ENCODE measurements at places on chromosomes 4 and X.

DNA sequence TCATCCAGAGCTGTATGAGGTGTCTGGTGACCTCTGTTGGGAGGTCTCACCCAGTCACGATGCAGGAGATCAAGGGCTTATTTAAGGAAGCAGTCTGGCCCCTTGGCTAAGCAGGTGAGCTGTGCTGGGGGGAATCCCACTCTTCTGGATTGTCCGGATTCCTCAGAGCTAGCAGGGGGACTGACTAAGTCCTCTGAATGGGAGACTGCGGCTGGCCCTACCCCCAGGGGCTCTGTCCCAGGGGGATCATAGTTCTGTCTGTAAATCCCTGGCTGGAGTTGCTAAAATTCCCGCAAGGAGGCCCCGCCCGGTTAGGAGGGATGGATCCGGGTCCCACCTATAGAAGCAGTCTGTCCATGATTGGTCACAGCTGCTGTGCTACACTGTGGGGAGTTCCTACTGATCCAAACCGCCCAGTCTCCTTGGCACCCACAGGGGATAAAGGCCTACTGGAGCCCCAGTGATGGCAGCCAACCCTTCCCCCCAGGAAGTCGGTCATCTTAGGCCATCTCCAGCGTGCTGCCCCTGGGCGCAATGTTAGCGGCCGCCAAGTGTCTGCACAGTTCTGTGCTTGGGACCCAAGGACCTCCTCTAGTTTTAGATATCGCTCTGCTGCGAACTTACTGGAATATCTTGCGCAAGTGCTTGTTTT is 118.2 kb upstream of the KLF8 start:
- no peak for DNase-seq

GRCh38 chr4:168619266-168619631 is 122.4 kb downstream of the PALLD start:
- DNase-seq = no peak

- DNase-seq = no peak
Measured at GRCh38 chr4:1713003-1713851, 1.1 kb upstream of the SLBP start.

DNA sequence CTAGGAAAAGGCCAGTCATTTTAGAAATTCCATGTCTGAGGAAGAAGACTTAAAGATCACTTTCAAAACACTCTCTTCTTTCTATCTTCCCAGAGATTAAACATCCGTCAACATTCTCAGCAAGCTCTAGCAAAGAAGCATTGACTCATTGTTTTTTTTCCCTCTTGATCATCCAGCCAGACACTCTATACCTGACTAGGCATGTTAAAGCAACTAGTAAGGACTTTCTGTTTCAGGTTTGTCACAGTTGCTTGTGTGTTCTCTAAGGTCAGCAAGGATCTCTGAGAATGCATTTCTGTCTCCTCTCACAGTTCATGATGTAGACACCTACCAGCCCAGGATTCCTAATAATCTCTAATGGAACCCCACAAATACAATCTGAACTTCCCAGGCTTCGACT is 112.2 kb downstream of the IL13RA2 start:
- no peak for DNase-seq

DNA sequence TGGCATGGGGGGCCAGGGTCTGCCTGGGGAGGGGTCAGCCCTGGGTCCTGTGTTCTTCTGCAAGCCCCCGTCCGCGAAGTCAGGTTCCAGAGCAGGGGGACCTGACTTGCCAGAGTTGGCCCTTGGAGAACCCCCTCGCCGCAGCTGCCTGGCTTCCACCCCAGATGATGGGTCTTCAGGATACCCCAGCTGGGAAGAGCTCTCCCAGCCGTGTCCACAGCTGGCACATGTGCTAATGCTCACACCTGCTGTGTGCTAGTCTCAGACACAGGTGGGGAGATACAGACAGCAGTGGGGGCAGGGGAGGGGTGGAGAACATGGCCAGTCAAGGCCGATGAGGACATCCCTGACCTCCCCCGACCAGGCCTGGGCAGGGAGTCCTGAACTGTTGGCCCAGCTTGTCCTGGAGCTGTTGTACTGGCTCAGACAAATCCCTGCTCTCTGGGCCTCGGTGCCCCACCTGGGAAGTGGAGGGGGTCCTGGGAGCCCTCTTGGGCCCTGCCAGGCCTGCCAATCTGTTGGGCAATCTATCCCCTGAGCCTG is 3.5 kb downstream of the ADRA2C start:
- DNase-seq = no peak

- no peak for DNase-seq
Measured at GRCh38 chr4:39657465-39657864, 18.8 kb upstream of the SMIM14 start.

GRCh38 chrX:131826572-131826971 is 196.5 kb upstream of the STK26 start:
- DNase-seq = no peak

DNA sequence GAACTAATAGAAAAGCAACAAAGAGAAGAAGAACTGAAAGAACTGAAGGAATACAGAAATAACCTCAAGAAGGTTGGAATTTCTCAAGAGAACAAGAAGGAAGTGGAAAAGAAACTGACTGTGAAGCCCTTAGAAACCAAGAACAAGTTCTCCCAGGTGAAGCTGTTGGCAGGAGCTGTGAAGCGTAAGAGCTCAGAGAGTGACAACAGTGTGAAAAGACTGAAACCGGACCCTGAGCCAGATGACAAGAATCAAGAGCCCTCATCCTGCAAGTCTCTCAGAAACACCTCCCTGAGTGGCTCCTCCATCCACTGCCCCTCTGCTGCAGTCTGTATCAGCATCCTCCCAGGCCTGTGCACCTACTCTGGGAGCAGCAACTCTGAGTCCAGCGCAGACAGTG is 8.4 kb upstream of the FHDC1 start:
- no peak for DNase-seq

- no peak for DNase-seq
Measured at GRCh38 chr4:6991771-6992557, 51.2 kb upstream of the TADA2B start.

DNA sequence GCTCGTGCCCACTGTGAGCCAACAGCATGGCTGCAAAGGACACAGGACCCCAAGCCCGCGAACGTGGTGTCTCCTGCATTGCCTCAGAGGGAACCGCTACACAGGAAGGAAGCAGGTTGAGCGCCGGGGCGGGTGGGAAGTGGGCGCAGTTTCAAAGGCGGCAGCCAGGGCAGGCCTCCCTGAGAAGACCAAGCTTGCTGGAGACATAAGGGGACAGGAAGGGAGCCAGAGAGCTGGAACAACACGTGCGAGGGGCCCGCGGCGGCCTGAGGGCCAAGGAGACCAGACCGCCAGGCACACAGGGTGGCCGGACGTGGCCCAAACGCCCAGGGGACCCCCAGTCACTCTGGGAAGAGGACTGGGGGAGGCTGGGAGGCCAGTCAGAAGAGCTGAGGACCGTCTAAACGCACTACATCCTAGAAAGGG is 32.0 kb downstream of the CTBP1 start:
- DNase-seq = peak; percentile 56

DNA sequence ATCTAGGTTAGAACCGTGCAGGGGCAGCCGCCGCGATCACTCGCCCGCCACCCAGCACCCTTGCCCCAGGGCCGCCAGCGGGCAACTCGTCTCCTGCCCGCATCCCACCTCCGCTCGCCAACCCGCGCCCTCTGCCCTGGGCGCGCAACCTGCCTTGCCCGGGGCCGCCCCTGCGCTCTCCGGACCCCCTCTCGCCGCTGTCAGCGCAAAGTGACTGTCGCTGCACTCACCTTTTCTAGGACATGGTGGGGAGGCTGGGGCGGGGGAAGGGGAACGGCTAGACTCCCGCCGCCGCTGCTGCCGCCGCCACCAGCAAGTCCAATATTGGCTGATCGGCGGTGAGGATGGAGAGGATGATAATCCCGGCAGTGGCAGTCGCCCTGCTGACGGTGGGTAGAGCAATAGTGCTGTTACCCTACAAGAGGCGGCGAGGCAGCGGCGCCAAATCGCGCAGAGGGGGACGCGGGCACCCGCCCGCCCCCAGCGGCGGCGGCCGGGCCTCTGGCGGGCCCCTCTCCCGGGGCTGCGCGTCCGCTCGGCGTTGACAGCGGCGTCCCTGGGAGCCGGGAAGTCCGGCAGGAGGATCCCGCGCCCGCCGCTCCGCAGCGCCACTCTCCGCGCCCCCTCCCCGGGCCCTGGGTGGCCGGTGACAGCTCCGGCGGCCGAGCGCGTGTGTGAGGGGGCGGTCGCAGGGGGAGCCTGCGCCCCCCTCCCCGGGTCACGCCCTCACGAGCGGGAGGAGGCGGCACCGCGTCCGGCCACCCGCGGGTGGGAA is 2.3 kb upstream of the NR3C2 start:
- peak; percentile 59 for DNase-seq

GRCh38 chr4:6466756-6467381 is 5.5 kb downstream of the PPP2R2C start:
- no peak for DNase-seq

DNA sequence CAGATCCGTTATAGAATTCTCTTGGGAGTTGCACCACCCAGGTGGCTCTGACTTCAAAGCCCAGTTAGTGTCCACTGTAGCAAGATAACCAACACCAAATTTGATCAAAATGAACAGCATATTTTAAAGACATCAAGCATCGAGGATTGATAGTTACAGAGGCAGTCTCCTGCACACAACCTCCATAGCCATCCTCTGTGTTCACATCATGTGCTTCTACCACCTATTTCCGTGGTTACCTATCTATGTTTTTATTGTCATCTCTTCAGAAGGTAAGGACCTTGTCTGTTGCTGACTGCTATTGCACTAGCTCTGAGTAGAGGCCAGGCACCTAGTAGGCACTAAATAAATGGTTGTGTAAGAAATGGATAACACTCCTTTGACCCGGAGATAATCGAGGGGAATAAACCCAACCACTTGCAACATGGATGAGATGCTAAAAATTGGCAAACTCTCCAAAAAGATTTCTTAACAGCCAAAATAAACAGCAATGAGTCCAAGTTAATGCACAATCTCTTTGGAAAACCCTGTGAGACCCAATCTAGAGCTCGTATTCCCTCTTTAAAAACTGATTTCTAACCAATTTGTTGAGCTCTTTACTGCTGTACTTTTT is 14.7 kb upstream of the C1QTNF7 start:
- no peak for DNase-seq

- no peak for DNase-seq
Measured at GRCh38 chrX:39264023-39264422, 462.8 kb downstream of the MID1IP1 start.

- no peak for DNase-seq
Measured at GRCh38 chr4:98657531-98658286, 702 bp downstream of the TSPAN5 start.

- no peak for DNase-seq
Measured at GRCh38 chr4:17550549-17550948, 26.4 kb upstream of the LAP3 start.

GRCh38 chr4:2934813-2935761 is 28.1 kb downstream of the NOP14 start:
- DNase-seq = peak; percentile 92

GRCh38 chrX:15601932-15602331 is 1.2 kb upstream of the ACE2 start:
- DNase-seq = no peak

DNA sequence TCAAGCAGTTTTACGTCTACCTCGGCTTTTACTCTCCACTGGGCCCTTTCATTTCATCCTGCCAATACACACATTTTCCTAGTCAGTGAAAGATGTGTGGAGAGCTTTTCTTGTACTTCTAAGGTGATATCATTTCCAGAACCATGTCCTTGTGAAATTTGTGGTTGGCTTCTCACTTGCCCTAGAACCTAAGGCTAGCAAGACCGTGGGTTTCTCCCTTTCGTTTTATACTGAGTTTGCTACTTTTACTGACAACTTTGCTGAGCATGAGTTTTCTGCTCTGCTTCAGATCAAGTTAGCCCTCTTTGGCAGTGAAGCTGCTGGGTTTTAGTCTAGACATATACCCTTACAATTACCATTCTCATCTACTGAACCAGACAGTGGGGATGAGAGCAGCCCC is 95.7 kb upstream of the FRMPD4 start:
- DNase-seq = no peak

DNA sequence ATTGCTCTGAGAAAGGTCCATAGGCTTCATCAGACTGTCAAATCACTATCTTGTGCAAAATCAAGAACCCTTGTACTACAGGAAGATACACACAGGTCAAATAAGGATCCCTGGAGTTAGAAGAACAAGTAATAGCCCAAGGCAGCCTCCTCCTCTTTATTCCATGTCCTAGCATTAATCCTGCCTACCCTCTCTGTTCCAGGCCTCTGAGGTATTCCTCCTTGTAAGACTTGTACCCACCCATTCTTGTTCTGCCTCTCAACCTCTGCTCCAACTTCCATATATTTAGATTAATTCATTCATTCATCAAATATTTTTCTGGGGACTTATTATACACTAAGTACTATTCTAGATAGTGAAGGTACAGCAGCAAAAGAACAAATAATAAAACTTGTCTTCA is 10.4 kb upstream of the PLK4 start:
- no peak for DNase-seq

GRCh38 chr4:48403358-48403757 is 62.0 kb downstream of the SLAIN2 start:
- no peak for DNase-seq

DNA sequence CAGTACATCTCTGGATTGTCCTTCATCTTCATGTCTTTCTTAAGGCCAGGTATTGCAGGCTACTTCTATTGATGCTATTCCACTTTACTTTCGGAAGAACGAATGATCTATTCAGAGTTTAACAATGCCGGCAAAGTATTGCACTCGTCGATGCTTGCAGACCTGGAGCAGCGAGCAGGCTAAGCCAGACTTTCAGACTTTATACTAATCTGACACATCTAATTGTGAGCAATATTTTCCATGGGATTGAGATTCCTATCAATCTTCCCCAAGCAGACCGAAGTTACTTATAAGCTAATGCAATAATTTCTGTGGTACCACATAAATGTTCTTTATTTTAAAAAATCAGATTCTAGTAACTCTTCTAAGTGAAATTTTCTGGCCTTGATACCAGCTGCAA is 1.6 kb downstream of the EMCN start:
- DNase-seq = no peak

- no peak for DNase-seq
Measured at GRCh38 chr4:4868040-4868757, 8.7 kb downstream of the MSX1 start.

- no peak for DNase-seq
Measured at GRCh38 chr4:155305619-155306018, 71.1 kb downstream of the MAP9 start.

- DNase-seq = no peak
Measured at GRCh38 chr4:152340818-152341217, 195.1 kb downstream of the FBXW7 start.

DNA sequence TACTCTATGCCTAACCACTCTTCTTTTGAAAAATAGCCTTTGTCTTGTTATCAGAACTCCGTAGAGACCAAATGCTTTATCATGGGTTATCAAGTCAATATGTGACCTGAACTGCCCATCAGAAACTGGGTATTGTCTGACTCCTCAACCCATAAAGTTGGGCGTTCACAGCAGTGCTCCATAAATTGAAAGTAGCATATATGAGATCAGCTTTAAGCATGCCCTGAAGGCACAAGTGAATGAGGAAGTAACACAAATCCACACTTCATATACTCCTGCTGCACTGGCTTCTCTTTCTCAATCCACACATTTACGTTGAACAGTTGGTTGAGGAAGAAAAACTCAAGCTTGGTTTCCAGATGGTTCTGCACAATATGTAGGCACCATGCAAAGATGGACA is 1106.0 kb downstream of the STIM2 start:
- DNase-seq = no peak

GRCh38 chr4:184796906-184797305 is 28.9 kb downstream of the ACSL1 start:
- no peak for DNase-seq

All from stimulated activated naive CD4-positive, alpha-beta T cell (primary cell).